ENCODE measurements at places on chromosomes 12 and 14. TPM values are rescaled to one million over a fixed set of nuclear protein-coding genes. Genes with fewer than 3 reads are reported as not detected.
A peak's percentile ranks its signal among the peaks of the same experiment; 100 is the strongest.

DNA sequence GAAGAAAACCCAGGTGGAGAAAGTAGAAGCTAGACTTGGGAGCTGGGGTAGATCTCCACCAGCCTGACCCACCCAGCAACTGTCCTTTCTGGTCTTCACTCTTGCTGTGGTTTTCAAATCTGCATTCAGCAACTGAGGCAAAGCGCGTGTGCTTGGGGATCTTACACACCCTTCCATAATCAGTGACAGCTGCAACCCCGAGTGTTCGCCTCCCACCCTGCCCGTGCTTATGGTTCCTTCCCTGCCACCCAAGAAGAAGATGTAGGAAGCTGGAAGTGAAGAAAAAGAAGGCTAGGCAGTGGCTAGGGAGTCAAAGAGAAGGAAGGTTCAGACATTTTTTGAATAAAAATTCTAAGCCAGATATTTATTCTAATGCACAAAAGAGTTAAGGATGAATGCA, 162.6 kb upstream of the CCND2 start:
- no peaks in the 10 kb centered on the region for H3K4me1 ChIP-seq
- no peaks in the 10 kb centered on the region for H3K36me3 ChIP-seq
- no peak overlapping the region for H3K27ac ChIP-seq
- no peak overlapping the region for H3K4me3 ChIP-seq
- DNase-seq, result no peak
- H3K27me3 ChIP-seq, result no peaks in the 10 kb centered on the region

DNA sequence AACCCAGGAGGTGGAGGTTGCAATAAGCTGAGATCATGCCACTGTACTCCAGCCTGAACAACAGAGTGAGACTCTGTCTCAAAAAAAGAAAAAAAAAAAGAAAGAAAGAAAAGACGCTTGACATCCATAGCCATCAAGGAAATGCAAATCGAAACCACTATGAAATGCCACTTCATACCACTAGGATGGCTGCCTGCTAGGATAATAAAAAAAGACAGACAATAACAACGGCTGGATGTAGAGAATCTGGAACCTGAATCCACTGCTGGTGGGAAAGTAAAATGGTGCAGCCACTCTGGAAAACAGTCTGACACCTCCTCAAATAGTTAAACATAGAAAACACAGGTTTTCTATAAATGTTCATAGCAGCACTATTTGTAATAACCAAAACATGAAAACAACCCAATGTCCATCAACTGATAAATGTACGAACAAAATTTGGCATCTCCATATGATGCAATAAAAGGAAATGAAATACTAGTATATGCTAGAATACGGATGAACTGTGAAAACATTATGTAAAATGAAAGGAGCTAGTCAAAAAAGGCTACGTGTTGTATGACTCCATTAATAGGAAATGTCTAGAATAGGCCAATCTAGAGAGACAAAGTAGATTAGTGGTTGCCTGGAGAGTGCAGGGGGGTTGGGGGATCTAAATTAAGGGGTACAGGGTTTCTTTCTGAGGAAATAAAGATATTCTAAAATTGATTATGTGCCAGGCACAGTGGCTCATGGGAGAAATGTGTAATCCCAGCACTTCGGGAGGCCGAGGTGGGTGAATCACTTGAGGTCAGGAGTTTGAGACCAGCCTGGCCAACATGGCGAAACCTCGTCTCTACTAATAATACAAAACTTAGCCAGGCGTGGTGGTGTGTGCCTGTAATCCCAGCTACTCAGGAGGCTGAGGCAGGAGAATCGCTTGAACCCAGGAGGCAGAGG, 9.7 kb downstream of the WSB2 start:
- H3K36me3 ChIP-seq, result no peaks in the 10 kb centered on the region
- no peak for DNase-seq
- peaks cover 21% of the 10 kb centered on the region for H3K4me1 ChIP-seq
- no peak overlapping the region for H3K27ac ChIP-seq
- no peak overlapping the region for H3K4me3 ChIP-seq

DNA sequence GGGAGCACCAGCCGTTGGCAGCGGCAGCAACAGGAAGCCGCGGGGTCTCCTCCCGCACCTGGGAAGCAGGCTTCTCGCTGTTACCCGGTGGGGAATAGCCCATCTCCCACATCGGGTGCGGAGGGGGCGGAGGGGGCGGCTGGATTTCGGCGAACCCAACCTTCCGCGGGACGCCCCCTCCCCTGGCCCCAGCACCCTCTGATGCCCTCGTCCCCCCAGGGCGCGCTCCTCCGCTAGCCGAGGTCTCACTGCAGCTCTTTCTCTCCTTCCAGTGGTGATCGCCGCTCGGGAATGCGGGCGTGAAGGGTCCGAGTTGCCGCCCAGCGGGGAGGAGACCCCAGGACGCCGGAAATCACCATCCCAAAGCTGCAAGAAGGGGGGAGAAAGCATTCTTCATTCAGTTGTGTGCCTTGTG, 303 bp downstream of the SAMD4A start:
- peak overlapping the region; percentile 99 for H3K27ac ChIP-seq
- H3K4me3 ChIP-seq, result peak overlapping the region; percentile 86
- no peaks in the 10 kb centered on the region for H3K36me3 ChIP-seq
- H3K27me3 ChIP-seq, result no peaks in the 10 kb centered on the region
- DNase-seq, result no peak
- peaks cover 39% of the 10 kb centered on the region for H3K4me1 ChIP-seq

GRCh38 chr14:70714055-70714550, 72.4 kb downstream of the TTC9 start:
- DNase-seq, result no peak
- no peaks in the 10 kb centered on the region for H3K36me3 ChIP-seq
- peaks cover 11% of the 10 kb centered on the region for H3K4me1 ChIP-seq
- H3K27ac ChIP-seq, result no peak overlapping the region
- no peaks in the 10 kb centered on the region for H3K27me3 ChIP-seq
- H3K4me3 ChIP-seq, result no peak overlapping the region

RAP1B gene
- 169 TPM for total RNA-seq

RILPL1 gene
- 29.7 TPM for total RNA-seq

DNA sequence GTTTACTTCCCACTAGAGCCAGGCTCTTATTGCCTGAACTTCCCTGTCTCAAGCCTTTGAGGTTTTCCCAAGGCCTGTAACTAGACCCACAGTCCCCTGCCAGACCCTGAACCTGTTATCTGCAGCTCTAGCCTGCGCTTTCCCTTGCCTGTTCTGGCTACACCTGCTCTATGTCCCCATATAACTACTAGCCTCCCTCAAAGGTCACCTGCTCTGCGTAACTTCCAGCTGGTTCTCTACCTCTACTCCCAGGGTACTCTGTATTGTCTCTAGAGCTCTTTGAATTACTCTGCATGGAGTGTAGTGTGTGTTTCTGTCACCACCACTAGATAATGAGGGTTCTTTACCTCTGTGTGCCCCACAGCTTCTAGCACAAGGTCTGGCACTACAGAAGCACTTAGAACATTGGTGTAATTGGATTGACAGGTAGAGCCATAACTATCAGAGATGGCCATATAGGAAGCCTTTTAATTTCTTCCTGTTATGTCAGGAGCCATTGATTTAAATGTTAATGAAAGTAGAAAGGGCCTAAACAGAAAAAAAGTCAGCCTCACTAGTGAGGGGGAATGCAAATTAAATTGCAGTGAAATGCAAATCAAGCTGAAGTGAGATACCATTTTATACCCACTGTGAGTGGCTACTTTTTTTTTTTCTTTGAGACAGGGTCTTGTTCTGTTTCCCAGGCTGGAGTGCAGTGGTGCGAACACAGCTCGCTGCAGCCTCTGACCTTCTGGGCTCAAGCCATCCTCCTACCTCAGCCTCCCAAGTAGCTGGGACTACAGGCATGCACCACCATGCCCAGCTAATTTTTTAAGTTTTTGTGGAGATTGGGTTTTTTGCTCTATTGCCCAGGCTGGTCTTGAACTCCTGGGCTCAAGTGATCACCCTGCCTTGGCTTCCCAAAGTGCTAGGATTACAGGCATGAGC, 47.8 kb downstream of the EID3 start:
- H3K27me3 ChIP-seq, result no peaks in the 10 kb centered on the region
- DNase-seq, result peak; percentile 29
- H3K36me3 ChIP-seq, result peaks cover 29% of the 10 kb centered on the region
- no peak overlapping the region for H3K4me3 ChIP-seq
- H3K27ac ChIP-seq, result no peak overlapping the region
- no peaks in the 10 kb centered on the region for H3K4me1 ChIP-seq

GRCh38 chr14:64444140-64444539, 21.2 kb upstream of the AKAP5 start:
- H3K4me1 ChIP-seq, result no peaks in the 10 kb centered on the region
- DNase-seq, result no peak
- H3K27ac ChIP-seq, result no peak overlapping the region
- no peaks in the 10 kb centered on the region for H3K36me3 ChIP-seq
- H3K27me3 ChIP-seq, result no peaks in the 10 kb centered on the region
- no peak overlapping the region for H3K4me3 ChIP-seq

GRCh38 chr14:90782892-90783291, 33.3 kb downstream of the TTC7B start:
- no peak overlapping the region for H3K4me3 ChIP-seq
- peak; percentile 29 for DNase-seq
- no peaks in the 10 kb centered on the region for H3K27me3 ChIP-seq

GRCh38 chr14:74684434-74684833, 28.4 kb downstream of the AREL1 start:
- H3K4me3 ChIP-seq, result no peak overlapping the region
- H3K36me3 ChIP-seq, result no peaks in the 10 kb centered on the region
- H3K27me3 ChIP-seq, result no peaks in the 10 kb centered on the region
